Stimulated activated CD8-positive, alpha-beta memory T cell treated with anti-CD3 and anti-CD28 coated beads, Interleukin-4, amount 100 ng/mL, for 1 hour (primary cell): ENCODE measurements at places on chromosomes 5 and 9.

DNA sequence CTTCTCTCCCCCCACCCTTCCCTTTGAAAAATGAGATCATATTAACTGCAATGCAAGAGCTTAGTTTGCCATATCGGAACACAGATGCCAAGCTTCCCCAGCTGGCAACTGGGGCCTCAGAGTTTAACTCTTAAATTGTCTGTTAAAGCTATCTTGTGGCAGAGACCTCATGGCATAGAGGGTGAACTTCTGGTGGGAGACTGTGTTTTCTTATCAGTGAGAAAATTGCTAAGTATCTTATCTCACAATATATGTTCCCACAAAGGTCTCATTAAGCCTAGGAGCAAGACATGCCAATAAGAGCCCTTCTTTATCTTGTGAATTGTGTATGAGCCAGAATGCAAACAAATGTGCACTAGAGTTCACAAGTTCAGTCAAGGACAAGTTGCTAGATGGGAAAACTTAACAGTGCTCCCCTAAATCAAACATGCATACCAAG is 12.3 kb downstream of the NFIB start:
- DNase-seq: no peak

- DNase-seq: no peak
These were observed 14.4 kb downstream of the POLK start for GRCh38 chr5:75526070-75526469.

DNA sequence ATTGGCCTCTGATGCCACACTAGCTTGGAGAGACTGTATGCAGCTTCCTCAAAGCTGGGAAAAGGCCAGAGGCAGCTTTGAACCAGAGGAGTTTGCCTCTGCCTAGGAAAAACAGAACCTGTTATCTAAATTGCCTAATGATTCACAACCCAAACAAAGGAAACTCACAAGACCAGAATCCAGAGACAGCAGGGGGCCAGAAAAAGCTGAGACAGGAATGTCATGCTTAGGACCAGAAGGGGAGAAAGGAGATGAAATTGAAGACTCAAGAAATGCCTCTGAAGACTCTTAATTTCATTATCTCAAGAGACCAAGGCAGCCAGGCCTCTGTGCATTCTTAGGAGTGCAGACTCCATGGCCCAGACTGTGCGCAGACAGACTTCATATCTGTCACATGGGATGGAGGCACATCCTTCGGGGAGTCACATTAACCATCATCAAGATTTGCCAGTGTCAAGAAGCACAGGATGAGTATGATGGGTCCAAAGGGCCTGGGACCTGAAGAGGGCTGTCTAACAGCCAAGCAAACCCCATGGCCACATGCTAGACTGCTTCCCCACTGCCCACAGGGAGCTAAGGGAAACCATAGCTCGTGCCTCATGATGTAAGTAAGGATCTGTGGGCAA is 57.3 kb downstream of the ARSB start:
- no peak for DNase-seq

DNA sequence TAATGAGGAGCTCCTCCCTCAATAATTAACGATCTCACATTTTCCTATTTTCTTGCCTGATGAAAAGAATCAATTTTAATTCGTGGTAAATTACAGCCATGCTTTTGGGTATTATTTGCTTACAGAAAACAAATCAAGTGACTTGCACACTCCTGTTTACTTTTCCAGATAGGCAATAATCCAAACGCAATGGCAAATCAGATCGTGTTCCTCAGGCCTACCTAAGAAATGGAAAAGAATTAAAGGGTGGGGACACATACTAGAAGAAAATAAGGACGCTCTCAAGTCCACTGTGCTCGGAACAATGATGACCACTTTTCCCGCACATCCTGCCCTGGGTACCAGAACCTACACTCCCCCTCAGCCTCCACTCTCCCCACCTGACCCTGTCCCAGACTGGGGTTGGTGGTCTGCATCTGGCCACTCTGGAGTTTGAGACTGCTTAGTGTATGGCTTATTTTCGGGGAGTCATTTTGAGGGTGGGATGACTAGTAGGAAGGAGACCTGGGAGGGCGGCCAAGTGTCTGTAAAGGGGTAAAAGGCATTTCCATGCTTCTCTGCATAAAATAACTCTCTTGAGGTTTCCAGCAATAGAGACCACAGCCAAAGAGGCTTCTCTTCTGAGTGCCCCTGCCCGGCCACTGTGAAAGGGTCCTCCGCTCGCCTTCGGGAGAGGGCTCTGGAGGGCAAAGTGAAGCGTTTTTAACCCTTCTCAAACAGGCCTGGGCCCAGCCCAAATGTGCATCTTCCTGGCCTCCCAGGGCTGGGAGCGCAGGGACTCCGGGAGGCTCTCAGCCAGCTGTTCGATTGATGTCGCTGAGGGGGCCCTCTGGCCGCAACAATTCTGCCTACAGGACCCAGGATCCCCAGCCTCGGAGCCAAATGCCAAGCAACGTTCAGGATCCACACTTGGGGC is 4.5 kb upstream of the OTP start:
- no peak for DNase-seq

DNA sequence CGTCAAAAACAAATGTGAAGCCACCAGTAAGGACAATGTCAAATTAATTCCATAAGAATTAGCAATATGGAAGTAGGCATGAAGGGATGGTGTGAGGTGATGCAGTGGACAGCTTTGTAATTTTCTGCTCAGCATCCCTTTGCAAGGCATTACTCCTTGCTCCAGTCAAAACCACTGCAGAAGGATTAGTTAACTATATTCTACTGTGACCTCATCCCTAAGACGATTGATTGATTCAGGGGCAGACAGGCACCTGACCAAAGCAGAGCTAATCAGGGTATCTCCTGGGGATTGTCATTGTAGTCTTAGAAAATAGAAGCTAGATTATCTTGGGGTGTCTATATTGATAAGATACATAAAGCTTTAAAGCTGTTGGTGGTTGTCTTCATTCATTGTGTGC is 98.7 kb downstream of the NMUR2 start:
- no peak for DNase-seq

DNA sequence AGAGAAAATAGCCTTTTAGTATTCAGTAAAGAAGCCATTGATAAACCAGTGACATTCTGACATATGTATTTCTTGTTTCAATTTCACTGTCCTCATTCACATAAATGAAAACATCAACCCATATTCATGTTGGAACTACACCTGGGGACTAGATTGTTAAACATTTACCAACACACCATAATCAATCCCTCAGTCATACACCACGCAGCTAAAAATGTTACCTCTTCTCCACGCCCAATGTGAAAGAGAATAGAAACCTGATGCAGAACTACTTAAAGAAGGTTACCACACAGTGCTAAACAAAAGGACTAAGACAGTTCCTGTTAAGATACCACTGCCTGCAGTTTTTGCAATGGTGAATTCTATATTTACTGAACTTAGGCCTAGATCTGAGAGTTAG is 518.9 kb downstream of the PRELID2 start:
- no peak for DNase-seq

GRCh38 chr9:94928691-94929368 is 202.3 kb downstream of the AOPEP start:
- no peak for DNase-seq

GRCh38 chr5:3353561-3353960 is 242.1 kb upstream of the IRX1 start:
- DNase-seq: no peak

GRCh38 chr5:132315529-132316067 is 21.4 kb downstream of the SLC22A4 start:
- DNase-seq: no peak

DNA sequence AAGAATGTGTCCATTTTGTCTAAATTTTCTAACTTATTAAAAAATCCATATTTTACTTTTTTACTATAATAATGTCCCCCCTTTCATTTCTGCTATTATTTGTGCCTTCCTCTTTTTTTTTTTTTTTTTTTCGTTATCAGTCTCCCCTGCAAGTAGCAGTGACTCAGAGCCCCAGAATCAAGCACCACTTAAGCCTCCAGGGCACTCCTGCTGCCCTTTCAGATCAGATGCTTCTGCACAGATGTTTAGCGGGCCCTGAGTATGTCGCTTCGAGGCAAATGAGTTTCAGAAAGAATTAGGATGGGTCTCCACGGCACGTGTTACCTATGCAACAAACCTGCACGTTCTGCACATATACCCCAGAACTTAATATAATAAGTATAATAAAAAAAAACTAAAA is 11.7 kb downstream of the MED7 start:
- no peak for DNase-seq

DNA sequence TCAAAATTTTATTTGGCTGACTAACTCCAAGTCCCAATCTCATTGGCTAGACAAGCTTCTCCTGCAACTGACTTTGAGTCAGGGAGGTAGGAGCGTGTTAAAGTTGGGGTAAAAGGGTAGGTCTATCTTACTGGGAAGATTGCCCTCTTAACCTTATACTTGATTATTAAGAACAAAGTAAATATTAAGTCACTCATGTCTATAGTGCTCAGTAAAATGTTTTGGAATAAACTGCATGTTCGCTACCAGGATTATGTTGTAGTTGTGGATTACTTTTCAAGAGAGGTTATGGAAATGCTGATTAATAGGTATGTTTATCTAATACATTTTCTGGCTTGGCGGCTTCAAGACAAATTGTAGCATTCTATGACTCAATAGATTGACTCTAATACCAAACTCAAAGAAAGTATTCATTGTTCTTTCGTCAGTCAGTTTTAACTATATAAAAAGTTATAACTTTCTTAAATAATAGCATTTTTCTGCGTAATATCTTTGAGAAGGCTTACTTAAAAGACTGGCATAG is 539.1 kb downstream of the PSAT1 start:
- no peak for DNase-seq

DNA sequence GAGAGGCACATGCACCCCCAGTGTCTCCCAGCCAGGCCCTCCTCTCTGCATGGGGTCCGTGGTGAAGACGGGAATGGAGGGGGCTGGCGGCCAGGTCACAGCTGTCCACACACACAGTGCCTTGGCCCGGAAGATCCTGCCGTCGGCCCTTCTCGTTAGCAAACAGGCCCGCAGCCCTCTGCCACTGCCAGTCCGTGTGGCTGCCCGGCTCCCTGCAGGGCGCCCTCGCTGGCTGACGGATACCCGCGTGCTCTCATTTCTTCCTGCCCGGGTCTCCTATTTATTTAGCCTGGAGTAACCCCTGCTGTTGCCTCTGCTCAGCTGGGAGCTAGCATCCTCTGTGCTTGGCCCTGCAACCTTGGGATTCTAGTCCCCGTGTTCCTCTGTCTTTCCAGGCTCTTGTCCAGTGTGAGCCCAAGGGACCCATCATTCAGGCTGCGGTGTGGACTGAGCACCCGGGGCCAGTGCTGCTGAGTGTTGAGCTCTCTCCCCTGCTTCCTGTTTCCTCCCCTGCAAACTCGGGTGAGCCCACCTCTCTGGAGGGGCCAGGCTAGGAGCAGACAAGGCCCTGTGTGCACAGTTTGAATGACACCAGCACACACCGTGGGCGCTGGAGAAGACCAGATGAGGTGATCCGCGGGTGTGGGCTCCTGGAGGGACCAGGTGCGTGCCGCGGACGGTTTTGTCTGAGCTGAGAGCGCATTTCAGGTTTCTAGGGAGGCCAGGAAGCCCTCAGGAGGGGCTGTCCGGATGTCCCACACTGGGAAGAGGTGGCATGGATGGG is 14.6 kb upstream of the RNU6ATAC start:
- DNase-seq: no peak

GRCh38 chr5:36017622-36018021 is 26.4 kb upstream of the UGT3A1 start:
- no peak for DNase-seq

- DNase-seq: no peak
These were observed 31.4 kb upstream of the ANKRD55 start for GRCh38 chr5:56264417-56265025.

- no peak for DNase-seq
These were observed 326.1 kb downstream of the PLK2 start for GRCh38 chr5:58133631-58134296.

- DNase-seq: no peak
These were observed 3.6 kb downstream of the HMGCS1 start for GRCh38 chr5:43309637-43310036.

GRCh38 chr9:91034976-91035824 is 233.6 kb downstream of the SYK start:
- DNase-seq: no peak

DNA sequence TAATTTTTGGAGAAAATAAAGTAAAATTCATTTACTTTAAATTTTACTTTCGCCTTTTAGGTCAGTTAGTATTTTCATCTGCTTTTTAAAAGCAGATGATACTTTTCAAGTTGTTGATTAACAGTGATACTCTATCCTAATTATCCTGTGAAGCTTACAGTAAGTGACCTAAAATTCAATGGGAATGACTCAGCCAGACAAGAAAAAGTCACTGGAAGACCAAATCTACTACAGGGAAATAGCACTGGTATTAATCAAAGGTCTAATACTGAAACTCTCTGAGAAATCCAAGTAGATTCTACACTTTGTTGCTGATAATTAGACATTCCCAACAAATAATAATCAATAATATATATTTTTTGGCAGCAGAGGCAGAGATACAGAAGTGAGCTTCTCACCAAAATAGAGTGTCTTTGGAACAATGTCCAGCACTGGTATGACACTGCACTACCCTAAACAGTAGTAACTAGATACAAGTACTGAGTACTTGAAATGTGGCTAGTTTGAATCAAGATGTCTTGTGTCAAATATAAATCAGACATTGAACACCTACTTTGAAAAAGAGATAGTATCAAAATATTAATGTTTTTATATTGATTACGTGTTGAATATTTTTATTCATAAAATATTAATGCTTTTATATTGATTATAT is 22.8 kb upstream of the ELL2 start:
- no peak for DNase-seq

- no peak for DNase-seq
These were observed 52.4 kb downstream of the MTREX start for GRCh38 chr5:55360190-55360589.

DNA sequence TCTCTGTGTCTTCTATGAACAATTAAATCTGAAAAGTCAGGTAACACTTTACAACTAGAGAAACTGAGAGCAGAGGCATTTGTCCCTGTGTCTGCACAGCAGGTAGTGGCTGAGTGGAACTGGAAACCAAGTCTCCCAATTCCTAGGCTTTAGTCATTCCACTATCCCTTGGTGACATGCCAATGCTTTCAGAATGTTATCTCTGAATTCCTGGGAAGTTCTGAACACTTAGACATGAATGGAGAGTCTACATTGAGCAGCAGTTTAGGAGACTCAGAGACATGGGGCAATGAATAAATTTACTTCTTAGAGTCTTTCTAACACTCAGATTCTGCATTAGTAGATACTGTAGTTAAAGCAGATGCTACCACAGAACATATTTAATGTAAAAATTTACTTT is 94.8 kb upstream of the APC start:
- DNase-seq: no peak
